ENCODE measurements at places on chromosomes 7 and 10. TPM values are rescaled to one million over a fixed set of nuclear protein-coding genes. Genes with fewer than 3 reads are reported as not detected.

DNA sequence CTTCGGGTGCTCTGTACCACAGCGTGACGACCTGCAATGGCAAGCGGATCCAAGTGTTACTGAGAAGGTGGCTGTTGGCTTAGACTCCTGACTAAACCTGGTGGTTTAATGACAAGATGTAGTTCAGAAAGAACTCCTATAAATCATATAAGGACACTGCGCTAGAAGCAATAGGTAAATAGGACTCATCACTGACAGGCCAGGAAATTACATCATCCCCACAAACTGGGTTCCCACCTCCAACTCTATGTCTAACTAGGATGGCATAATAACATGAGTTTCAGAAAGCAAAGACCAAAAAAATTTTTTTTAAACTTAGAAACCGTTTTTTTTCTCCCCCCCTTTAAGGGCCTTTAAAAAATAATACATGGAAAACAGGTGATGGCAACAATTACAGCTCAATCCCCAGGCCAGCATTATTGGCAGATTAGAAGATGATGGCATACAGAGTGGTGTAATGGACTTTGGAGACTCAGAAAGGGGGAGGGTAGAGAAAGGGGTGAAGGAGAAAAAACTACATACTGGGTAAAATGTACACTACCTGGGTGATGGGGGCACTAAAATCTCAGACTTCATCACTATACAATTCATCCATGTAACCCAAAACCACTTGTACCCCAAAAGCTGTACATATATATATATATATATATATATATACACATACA lies 81.4 kb upstream of the FAM133B start:
- no peak for DNase-seq
- H3K27me3 ChIP-seq: no peaks in the 10 kb centered on the region
- H3K4me1 ChIP-seq: no peaks in the 10 kb centered on the region

- DNase-seq: no peak
- no peaks in the 10 kb centered on the region for H3K4me1 ChIP-seq
- no peaks in the 10 kb centered on the region for H3K36me3 ChIP-seq
- no peaks in the 10 kb centered on the region for H3K27me3 ChIP-seq
- H3K27ac ChIP-seq: no peak overlapping the region
These were observed 86.3 kb downstream of the FGFR2 start for GRCh38 chr10:121511943-121512342.

- no peak overlapping the region for H3K27ac ChIP-seq
- H3K27me3 ChIP-seq: no peaks in the 10 kb centered on the region
- DNase-seq: no peak
These were observed 29.1 kb downstream of the HK1 start for GRCh38 chr10:69307434-69307833.

- no peaks in the 10 kb centered on the region for H3K36me3 ChIP-seq
- no peak overlapping the region for H3K4me3 ChIP-seq
- peaks cover 11% of the 10 kb centered on the region for H3K4me1 ChIP-seq
- no peaks in the 10 kb centered on the region for H3K27me3 ChIP-seq
- no peak for DNase-seq
These were observed 2.2 kb upstream of the SUN3 start for GRCh38 chr7:48031111-48031510.

DNA sequence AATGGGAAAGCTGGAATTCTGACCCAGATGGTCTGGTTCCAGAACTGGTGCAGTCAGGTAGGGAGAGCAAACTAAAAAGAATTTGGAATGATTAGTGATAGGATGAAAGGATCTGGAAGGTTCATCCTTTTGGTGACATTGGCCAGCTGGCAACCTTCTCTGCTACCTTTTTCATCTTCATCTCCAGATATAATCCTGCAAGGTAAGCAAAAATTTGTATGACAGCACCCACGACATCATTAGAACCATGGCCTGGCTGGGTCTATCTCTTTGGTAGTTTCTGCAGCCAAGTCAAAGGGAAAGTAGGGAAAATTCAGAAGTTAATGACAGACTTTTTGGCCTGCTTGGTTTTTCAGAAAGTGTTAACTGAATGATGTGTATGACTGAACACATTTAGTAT lies 188.9 kb upstream of the MALRD1 start:
- no peak overlapping the region for H3K27ac ChIP-seq
- H3K4me1 ChIP-seq: no peaks in the 10 kb centered on the region
- no peak for DNase-seq
- no peaks in the 10 kb centered on the region for H3K36me3 ChIP-seq
- H3K4me3 ChIP-seq: no peak overlapping the region

- no peaks in the 10 kb centered on the region for H3K27me3 ChIP-seq
- H3K36me3 ChIP-seq: no peaks in the 10 kb centered on the region
- H3K4me1 ChIP-seq: no peaks in the 10 kb centered on the region
- no peak within 1 kb of the TSS for H3K27ac ChIP-seq
- DNase-seq: no peak
These were observed at the start of gene STRA8 for GRCh38 chr7:135233570-135233969. TSS of gene STRA8 (plus strand) at chr7:135233838. CDS start at chr7:135240525, 6,687 bp downstream.

- H3K4me3 ChIP-seq: no peak overlapping the region
These were observed 5.3 kb downstream of the NUDT1 start for GRCh38 chr7:2247141-2247995.

DNA sequence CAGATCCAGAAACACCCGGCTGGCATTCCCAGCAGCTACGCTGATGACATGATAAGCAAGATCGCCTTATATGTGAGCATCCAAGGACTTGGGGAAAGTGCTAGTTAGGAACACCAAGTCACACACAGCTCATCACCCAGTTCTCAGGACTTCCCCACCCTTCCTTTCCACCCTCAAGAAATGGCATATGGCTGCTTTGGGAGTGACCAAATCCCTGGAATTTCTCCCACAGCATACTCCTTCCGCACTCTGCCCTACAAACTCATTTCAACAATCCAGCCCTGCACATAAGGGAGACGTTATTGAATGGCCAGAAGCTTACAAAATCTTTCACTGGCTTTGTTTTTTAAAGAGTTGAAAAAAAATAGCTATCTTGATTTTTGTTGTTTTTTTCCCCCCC lies 4.2 kb downstream of the ITIH5 start:
- no peak overlapping the region for H3K27ac ChIP-seq
- peaks cover 16% of the 10 kb centered on the region for H3K4me1 ChIP-seq
- H3K27me3 ChIP-seq: no peaks in the 10 kb centered on the region
- H3K36me3 ChIP-seq: no peaks in the 10 kb centered on the region
- no peak for DNase-seq
- H3K4me3 ChIP-seq: no peak overlapping the region

DNA sequence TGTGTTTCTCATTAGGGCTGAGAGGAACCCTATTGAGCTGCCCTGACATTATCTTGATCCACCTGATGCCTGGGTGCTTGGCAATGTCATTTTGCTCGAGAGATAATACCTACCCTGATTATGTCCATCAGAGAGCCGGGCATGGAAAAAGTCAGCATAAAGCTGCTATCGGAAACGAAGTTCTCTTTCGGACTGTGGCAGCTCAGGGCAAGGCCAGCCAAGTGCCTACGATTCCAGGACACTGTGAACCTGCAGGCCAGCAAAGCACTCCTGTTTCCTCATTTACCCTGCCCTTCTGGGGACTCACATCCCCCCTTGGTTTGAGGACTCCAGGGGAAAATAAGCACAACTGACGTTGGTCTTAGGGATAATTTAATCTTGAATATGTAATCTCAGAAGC lies 25.2 kb upstream of the NPTX2 start:
- DNase-seq: no peak
- no peaks in the 10 kb centered on the region for H3K36me3 ChIP-seq
- H3K4me1 ChIP-seq: no peaks in the 10 kb centered on the region
- no peak overlapping the region for H3K27ac ChIP-seq

DNA sequence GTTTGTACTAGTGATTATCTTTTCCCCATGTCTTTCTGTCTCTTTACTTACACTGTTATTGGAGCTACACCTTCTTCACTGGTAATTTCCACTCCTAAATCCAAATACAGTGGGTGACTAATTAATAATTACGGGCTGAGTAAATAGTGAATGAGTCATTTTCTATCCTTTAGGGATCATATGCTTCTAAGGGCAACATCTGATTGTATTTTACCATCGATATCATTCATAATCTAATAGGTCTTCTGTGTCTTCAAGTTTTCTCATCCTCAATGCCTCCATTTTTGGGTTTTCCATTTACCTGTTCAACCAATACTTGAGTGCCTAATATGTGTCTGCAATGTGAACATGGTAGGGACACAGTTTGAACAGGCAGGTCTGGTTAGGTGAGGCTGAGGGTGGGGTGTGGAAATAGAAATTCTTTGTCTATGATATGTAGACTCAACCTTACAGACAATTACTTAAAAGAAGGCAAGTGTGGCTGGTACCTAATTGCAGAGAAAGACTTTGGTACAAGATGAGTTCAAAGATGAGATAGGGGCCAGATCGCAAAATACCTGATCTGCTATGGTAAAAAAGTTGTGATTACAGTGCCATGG lies 5.9 kb upstream of the DHX32 start:
- no peaks in the 10 kb centered on the region for H3K4me1 ChIP-seq
- H3K27ac ChIP-seq: no peak overlapping the region
- peaks cover 6% of the 10 kb centered on the region for H3K36me3 ChIP-seq
- DNase-seq: no peak
- no peaks in the 10 kb centered on the region for H3K27me3 ChIP-seq
- H3K4me3 ChIP-seq: no peak overlapping the region

GRCh38 chr10:28177944-28178637 lies 124.8 kb downstream of the MPP7 start:
- H3K27me3 ChIP-seq: no peaks in the 10 kb centered on the region
- peak overlapping the region; percentile 7 for H3K4me3 ChIP-seq
- no peak overlapping the region for H3K27ac ChIP-seq
- H3K36me3 ChIP-seq: no peaks in the 10 kb centered on the region

DNA sequence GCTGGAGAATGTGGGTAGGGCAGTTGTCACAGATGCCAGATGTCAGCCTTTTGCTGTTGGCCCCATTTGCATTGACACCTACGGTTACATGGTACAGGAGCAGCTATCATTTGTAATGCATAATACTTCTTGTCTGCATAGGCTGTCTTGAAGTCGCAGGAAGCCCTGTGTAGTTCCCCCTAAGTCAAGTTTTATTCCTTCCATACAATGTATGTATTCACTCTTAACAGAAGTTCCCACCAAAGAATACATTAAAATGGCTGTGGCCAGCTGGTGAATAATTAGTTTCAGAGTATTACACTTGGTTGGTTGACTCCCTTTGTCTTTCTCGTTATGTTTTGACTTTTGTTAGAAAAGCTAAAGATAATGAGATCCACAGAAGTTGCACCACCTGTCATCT lies 1169.0 kb downstream of the REEP3 start:
- no peak for DNase-seq
- H3K4me1 ChIP-seq: no peaks in the 10 kb centered on the region
- H3K27me3 ChIP-seq: no peaks in the 10 kb centered on the region
- no peak overlapping the region for H3K4me3 ChIP-seq

GRCh38 chr10:74335501-74335900 lies 184.5 kb downstream of the ADK start:
- H3K36me3 ChIP-seq: no peaks in the 10 kb centered on the region
- H3K27ac ChIP-seq: no peak overlapping the region
- H3K4me1 ChIP-seq: no peaks in the 10 kb centered on the region
- no peak for DNase-seq

DNA sequence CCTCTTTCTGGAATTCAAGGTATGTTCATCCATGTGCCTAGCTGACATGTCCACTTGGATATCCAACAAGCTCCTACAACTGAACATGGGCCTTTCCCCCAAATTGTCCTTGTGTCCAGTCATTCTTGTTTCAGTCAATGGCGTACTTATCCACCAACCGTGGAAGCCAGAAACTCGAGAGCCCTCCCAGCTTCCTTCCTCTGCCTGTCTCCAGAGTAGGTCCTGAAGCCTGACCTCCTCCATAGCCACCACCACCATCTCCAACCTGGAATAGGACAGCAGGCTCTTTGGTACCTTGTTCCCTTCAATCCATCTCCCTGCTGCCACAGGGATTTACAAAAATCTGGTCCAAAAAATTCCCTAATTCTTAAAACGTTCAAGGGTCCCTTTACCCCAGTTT lies 305.1 kb downstream of the RPS24 start:
- H3K27me3 ChIP-seq: no peaks in the 10 kb centered on the region
- no peak overlapping the region for H3K4me3 ChIP-seq
- peaks cover 12% of the 10 kb centered on the region for H3K4me1 ChIP-seq
- H3K36me3 ChIP-seq: no peaks in the 10 kb centered on the region
- no peak overlapping the region for H3K27ac ChIP-seq

Gene NUTM2B
- 0.48 TPM for total RNA-seq

Gene JAKMIP3
- 0.20 TPM for total RNA-seq

Gene AKR1C3
- total RNA-seq: 48.9 TPM

Gene CCL24
- total RNA-seq: not detected

Gene ZNF479
- total RNA-seq: not detected

Gene LEP
- total RNA-seq: 2.2 TPM

Gene NACAD
- total RNA-seq: 9.0 TPM

Gene GIMAP1
- 8.0 TPM for total RNA-seq

Gene NKX1-2
- total RNA-seq: not detected

Gene STAG3
- total RNA-seq: not detected

Gene HTR5A
- not detected for total RNA-seq
